Stimulated activated CD8-positive, alpha-beta memory T cell treated with anti-CD3 and anti-CD28 coated beads, Interleukin-2, amount 100 ng/mL, for 48 hours (primary cell): ENCODE measurements at places on chromosomes 16 and 17.

GRCh38 chr16:17358846-17359245 is 111.9 kb downstream of the XYLT1 start:
- DNase-seq = no peak

DNA sequence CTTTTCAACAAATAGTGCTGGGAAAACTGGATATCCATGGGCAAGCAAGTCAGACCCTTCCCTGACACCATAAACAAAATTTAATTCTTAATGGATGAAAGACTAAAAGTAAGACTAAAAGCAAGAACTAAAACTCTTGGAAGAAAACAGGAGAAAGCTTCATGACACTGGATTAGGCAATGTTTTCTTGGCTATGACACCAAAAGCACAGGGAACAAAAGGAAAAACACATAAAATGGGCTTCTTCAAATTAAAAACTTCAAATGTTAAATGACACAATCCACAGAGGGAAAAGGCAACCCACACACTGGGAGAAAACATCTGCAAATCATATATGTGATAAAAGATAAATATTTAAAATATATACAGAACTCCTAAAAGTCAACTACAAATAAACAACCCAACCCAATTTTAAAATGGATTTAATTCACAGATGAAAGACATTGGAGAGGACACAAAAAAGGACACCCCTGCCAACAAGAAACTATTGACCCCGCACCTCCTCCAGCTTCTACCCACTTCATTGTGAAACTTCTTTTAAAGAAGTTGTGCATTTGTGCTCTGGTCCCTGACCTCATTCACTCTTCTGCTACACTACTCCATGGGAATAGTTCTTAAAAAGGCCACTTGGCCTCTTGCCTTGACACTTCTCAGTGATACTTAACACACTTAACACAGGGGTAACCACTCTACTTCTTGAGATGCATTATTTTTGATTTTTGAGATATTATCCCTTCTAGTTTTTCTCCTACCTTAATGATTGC is 80.3 kb downstream of the TRIM37 start:
- no peak for DNase-seq

DNA sequence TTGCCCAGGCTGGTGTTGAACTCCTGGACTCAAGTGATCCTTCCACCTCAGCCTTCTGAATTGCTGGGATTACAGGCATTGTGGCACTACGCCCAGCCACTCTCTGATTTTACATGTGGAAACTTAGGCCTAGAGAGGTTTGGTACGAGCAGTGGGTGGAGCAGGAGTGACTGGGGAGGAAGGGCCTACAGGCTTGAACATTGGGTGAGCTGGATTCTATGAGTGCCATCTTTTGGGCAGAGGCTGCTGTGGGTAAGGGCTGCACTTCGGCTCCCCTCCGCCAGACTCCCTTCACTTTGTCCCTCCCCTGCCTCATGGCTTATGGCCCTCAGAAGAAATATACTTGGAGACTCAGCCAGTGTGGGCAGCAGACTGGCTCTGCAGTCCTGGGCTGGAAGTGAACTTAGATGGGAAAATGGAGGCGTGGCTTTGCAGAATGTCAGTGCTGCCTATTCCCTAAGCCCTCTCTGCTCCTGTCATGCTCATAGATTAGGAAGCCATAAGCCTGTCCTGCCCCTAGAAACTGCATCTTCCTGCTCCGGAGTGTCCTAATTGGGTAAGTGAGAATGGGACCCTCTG is 9.5 kb upstream of the MRC2 start:
- no peak for DNase-seq

GRCh38 chr16:8905795-8906591 is 23.8 kb downstream of the LITAFD start:
- no peak for DNase-seq

GRCh38 chr17:34241062-34241461 is 14.0 kb upstream of the CCL2 start:
- DNase-seq = no peak

DNA sequence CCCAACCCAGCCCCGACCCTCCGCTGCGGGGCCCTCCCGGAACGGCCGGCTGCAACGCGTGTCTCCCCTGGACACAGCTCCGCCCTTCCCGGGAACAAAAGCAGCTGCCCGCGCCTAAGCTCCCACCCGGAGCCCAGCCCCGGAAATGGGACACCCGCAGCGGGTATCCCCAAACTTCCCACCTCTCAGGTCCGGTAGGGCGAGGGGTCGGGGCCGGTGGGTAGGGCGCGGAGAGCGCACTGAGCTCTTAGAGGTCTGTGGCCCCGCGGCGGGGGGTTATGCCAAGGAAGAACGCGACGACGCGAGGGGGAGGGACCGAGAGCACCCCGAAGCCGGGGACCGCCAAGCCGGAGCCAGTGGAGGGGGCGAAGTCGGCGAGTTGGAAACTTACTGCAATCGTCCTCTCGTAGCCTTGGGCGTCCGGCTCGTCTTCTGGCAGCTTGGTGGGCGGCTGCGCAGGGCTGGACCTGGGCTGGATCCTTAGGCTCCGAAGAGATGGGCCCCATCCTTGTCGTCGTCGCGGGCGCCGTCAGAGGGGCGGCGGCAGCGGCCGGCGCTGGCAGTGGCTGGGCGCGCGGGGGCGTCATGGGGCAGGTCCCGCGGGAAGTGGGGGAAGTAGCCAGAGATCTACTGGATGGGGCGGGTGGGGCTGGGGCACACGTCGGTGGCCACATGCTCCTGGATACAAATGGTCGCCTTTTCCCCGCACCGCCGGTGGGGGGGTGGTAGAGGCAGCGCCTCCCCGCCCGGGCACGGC is 6.9 kb downstream of the USP6 start:
- no peak for DNase-seq

DNA sequence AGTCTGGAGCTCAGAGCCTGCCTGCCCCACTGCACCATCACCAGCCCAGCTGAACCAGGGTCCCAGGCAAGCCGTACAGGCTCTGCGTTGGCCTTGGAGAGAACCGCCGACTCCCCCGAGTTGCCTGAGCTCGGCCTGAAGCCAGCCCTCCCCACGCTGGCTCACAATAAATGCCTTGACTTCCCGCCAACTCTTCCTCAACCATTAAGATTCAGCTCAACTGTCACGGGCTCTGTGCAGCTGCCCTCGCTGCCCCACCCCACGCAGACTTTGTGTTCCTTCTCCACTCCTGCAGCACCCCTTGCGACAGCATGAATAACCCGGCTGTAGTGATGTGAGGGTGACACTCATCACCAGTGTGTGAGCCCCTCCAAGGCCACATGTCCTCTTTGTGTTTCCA is 4.8 kb upstream of the QPRT start:
- DNase-seq = no peak

DNA sequence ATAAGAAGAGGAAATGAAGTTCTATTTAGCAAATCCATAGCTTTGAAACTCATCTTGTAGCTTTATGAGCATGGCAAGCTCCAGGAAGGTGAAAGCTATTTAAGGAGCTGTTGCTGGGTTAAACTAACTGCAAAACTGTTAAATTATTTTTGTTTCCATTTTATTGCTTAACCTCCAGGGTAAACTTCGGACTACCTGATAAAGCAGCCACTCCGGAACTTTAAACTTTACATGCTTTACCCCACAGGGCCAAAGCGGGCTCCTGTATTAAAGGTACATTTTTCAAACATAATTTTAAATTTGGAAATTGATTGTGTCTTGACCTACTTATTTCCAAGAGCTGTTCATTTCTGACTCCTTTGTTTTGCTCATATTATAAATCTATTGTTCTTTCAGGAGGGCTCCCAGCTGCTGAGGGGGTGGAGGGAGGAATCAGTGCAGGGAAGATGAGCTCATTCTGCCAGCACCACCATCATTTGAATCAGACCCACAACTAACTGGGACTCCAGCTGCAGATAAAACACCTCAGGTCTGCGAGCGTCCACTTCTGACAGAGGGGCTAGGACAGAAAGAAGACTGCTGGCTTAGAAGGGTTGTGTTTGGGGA is 157.9 kb downstream of the IRX3 start:
- DNase-seq = no peak

DNA sequence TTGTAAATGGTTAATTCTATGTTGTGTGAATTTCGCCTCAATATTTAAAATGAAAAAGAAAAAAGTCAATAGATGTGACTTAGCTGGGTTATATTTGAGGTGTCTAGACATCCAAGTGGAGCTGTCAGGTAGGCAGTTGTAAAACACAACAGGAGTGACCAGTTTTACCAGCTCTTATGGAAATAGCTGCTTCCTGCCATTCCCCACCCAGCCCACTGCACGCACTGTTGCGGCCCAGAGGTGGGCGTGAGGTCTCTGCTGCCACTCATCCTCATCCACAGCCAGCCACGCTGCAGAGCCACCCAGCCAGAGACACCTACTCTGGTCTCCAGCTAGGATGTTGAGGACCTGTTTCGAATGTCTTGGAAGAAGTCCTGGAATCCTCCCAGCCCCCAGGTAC is 3.4 kb upstream of the CARD14 start:
- DNase-seq = no peak

DNA sequence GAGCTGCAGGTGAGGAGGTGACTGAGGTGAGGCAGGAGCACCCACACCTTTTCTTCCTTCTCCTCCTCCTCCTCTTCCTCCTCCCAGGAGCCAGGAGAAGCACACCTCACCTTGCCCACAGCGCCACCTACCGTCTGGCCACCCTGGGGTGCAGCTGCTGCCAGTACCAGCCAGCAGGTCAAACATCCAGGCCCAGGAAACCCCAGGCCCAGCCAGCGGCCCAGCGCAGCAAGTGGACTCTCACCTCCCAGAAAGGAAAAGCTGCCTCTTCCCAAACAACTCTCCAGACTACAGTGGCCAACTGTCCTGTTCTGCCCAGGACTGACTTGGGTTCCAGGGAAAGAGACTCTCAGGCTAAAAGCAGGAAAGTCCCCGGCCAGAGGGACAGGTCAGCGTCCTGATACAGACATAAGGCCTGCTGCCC is 22.7 kb downstream of the PEMT start:
- peak; percentile 58 for DNase-seq

- no peak for DNase-seq
Measured at GRCh38 chr16:5639531-5639930, 541.9 kb upstream of the EEF2KMT start.

DNA sequence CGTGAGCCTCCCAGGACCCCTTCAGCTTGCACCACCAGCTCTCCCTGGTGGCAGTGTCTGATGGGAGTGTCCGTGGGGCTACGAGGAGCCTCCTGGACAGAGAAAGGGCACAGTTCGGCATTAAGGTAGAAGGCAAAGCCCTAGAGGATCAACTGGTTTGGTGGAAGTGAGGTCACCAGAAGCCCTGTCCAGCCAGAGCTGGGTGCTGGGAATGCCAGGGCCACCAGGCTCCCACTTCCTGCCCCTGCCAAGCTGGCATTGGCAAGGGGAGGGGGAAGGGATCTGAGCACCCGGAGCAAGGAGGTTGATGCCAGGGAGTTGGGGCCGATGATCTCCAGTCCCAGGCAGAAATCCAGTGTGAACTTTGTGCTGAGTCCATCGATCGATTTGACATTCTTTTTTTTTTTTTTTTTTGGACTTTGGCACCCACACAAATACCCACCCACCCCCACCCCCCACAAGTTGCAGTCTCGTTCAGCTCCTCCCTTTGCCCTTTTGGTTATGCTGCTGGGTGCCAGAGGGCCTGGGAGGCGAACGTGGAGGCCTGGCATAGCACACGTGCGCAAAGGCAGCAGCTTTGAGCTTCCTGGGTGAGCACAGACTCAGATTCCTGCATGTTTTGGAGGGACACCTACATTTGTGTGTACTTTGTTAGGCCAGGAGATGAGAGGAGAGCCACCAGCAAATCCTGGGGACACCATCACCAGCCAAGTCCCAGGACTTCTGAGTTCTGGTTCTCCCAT is 2.1 kb downstream of the NHERF1 start:
- no peak for DNase-seq

DNA sequence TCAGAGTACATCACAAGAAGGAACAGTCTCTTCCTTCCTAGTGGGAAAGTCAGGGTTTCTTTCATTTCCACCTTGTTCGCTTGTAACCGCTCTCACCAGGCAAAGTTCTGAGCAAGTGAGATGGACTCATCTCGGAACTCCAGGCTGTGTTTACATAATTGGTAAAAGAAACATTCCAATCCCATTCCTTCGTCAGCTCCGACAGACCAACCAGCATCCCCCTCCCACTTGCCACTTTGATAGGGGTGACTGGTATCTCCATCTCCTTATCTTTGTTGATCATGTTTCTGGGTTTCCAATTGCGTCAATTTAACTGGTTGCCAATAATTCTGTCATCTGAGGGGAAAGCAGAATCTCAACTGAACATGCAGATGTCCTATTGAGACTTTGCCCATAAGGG is 36.8 kb upstream of the LYRM9 start:
- DNase-seq = no peak

GRCh38 chr16:58123896-58124600 is 5.1 kb downstream of the CFAP20 start:
- no peak for DNase-seq
